Mucosa of gallbladder (tissue), 1 donor: ENCODE measurements at places on chromosomes 16 and 17.

- DNase-seq = no peak
Measured at GRCh38 chr17:6099492-6099891, 29.3 kb downstream of the WSCD1 start.

GRCh38 chr17:30557916-30558685 is 80.9 kb downstream of the GOSR1 start:
- no peak for DNase-seq

GRCh38 chr17:78682363-78682762 is 99.7 kb downstream of the CYTH1 start:
- DNase-seq = no peak

- DNase-seq = peak; percentile 48
Measured at GRCh38 chr16:84925092-84925772, 86.1 kb downstream of the ZDHHC7 start.

DNA sequence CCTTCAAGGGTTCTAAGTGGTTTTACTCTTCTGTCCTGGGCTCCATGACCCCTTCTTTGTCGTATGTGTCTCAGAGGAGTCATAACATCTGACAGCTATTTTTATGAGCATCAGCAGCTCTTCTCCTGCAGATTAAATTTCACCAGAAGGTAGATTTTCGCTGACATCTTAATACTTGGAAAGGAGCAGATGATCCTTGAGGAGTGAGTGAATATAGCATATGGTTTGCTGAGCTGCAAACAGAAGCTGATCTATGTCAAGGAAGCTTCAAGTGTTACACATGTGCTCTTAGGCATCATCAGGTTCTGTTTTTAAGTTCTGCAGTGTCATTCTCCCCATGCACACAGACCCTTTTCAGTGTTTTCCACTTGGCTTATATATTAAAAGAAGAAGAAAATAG is 49.2 kb upstream of the MYH2 start:
- DNase-seq = no peak

- no peak for DNase-seq
Measured at GRCh38 chr17:45117334-45117733, 15.0 kb downstream of the PLCD3 start.

DNA sequence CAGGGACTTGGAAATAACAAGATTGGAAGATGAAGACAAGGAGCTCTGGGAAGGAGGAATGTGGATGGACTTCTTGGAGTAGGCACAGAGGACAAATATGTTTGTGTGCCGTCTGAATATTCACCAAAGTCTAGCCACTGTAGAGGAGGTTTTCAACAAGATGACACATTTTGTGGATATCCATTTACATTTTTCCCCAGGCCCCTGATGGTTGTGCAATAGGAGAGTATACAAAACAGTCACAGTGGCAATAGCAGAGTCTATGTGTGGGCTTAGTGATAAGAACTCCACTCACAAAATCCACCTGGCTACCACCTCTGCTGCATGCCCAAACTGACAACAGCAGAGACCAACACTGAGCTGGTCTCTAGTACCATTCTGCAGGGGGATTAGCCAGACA is 32.6 kb upstream of the RPL38 start:
- no peak for DNase-seq

DNA sequence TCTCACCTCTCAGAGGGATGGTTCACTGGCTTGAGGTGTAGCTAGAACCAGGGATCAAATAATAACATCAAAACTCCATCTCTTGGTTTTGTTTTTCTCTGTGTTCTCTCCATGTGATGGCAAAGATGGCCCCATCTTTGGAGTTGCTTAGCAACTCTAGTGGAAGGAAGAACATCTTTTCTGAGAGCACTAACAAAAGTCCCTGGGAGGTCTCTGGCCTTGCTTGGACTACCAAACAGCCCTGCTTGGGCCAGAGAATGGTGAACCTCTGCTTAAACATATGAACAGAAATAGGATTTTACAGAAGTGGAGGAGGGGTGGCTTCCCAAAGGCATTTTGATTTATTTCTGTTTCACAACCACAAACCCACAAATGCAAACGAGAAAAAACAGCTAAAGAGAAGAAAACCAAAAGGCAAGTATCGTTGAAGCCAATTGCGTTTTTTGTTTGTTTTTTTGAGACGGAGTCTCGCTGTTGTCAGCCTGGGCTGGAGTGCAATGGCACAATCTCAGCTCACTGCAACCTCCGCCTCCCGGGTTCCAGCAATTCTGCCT is 13.2 kb downstream of the GABARAPL2 start:
- DNase-seq = no peak

GRCh38 chr16:19991614-19992013 is 82.1 kb downstream of the GPR139 start:
- no peak for DNase-seq

GRCh38 chr16:50197582-50197981 is 44.5 kb downstream of the TENT4B start:
- DNase-seq = no peak
